ENCODE measurements at places on chromosomes 16 and 17. TPM values are rescaled to one million over a fixed set of nuclear protein-coding genes. Genes with fewer than 3 reads are reported as not detected.

- DNase-seq: no peak
Measured at GRCh38 chr16:75745242-75745641, 19.0 kb upstream of the CPHXL start.

DNA sequence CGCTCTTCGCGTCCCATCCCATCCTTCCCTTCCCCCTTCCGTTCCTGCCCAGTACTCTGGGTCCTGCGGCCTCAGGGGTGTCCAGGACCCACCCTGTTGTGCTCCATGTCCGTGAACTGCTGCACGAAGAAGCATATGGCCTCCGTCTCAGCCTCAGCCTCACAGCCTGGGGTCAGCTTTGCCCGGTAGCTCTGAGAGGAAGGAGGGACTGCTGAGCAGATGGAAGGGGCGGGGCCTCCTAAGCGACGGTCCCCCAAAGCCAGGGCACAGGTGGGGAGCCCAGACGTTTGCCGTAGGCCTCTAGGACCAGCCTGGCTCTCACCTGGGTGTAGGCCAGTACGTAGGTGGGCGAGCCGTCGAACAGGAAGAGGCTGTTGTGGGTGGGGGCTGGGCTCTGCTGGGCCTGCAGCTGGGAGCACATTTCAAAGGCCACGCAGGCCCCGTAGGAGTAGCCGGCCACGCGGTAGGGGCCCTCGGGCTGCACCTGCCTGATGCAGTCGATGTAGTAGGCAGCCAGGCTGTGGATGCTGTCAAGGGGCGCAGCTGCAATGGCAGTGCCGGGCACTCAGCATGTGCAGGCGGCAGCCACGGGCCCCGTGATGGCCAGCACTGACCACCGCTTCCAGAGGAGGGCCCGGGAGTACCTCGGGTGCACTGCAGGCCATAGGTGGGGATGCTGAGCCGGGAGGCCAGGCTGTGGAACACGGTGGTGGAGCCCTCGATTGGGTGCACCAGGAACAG lies 14.6 kb upstream of the DUS1L start:
- DNase-seq: no peak

CD7 gene
- 2.0 TPM for total RNA-seq

RNF112 gene
- total RNA-seq: 4.9 TPM

All from esophagus muscularis mucosa (tissue), 4 donors.